ENCODE measurements at places on chromosomes 12 and 14.

GRCh38 chr12:102702447-102703114 is 214.5 kb downstream of the PAH start:
- DNase-seq: peak; percentile 51

- DNase-seq: no peak
Measured at GRCh38 chr14:93085911-93086310, 29.8 kb downstream of the ITPK1 start.

GRCh38 chr14:81261176-81261575 is 40.4 kb upstream of the GTF2A1 start:
- no peak for DNase-seq

DNA sequence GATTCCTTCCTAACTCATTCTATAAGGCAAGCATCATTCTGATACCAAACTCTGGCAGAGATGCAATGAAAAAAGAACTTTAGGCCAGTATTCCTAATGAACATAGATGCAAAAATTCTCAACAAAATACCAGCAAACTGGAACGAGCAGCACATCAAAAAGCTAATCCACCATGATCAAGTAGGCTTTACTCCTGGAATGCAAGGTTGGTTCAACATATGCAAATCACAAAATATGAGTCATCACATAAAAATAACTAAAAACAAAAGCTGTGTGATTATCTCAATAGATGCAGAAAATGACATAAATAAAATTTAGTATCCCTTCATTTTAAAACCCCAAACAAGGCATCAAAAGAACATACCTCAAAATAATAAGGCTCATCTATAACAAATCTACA is 98.9 kb downstream of the ACSS3 start:
- DNase-seq: no peak

- DNase-seq: no peak
Measured at GRCh38 chr14:32403688-32404087, 74.6 kb downstream of the AKAP6 start.

DNA sequence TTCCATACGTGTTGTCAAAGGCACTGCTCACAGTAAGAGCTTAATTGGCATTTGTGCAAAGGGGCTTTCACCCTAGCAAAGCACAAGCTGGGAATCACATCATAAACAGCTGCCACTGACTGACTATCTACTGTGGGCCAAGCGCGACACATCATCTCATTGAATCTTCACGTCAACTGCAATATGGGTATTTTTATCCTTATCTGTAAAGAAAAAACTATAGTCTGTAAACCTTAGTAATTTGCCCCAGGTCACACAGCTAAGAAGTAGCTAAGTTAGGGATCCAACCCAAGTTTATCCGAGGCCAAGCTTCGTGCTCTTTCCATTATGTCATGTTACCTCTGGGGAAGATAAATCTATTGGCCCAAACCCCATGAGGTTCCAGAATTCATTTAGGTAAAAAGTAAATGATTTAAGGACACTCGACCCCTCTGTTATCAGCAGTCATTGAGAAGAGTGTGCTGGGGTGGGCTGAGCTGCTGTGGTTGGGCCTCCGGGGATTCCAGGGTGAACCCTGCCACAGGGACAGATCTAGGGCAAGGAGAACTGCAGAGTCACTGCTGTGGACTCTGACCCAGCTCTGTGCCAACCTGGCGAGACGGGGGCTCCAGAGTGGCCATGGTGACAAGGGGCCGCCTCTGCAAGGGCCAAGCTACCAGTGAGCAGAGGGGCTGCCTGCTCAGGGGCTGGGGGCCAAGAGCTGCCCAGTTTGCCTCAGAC is 27.6 kb downstream of the NCKAP5L start:
- DNase-seq: no peak

GRCh38 chr12:47885566-47885965 is 19.2 kb downstream of the VDR start:
- no peak for DNase-seq

DNA sequence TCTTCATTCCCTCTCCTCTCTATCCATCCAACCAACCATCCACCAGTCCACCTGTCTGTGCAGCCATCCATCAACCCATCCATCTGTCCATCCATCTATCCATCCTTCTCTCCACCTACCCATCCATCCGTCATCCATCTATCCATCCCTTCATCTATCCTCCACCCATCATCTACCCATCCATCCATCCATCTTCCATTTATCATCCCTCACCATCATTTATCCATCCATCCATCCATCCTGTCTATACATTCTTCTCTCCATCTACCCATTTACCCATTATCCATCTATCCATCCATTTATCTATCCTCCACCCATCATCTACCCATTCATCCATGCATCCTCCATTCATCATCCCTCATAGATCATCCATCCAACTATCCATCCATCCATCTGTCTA is 24.4 kb downstream of the AACS start:
- DNase-seq: no peak

DNA sequence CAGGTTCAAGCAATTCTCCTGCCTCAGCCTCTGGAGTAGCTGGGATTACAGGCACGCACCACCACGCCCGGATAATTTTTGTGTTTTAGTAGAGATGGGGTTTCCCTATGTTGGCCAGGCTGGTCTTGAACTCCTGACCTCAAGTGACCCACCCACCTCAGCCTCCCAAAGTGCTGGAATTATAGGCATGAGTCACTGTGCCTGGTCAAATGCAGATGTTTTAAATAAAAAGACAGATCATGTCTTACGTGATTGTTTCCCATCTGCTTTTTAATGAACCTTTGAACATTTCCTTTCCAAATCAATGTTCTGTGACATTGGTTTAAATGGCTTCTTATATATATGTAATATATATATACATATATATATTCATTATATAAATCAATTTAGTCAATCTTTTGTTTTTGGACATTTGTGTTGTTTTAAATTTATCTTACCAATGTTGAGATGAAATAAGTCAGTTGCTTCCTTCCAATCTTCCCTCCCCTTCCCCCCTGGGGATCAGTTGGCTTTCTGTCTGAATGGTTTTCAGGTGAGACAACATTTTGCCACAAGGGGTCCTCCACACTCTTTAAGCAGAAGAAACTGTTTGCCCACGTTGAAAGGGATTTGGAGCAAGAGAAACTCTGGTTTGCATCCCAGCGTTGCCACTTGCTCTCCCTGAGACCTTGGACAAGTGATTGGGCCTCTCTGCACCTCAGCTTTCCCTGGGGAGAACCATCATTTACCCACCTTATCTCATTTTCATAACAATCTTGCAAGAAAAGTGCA is 47.6 kb upstream of the RBM19 start:
- peak; percentile 16 for DNase-seq

DNA sequence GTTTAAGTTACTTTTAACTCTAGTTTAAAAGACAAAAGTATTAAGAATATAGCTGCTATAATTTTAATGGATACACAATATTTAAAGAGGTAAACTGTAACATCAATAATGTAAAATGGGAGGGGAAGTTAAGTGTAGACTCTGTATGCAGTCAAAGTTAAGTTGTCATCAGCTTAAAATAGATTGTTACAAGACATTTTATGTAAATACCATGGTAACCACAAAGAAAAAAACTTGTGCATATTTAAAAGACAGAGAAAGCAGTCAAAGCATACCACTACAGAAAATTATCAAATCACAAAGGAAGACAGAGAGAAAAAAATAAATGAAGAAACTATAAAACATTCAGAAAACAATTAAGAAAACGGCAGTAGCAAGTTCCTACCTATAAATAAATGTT is 73.3 kb downstream of the CEP128 start:
- no peak for DNase-seq

DNA sequence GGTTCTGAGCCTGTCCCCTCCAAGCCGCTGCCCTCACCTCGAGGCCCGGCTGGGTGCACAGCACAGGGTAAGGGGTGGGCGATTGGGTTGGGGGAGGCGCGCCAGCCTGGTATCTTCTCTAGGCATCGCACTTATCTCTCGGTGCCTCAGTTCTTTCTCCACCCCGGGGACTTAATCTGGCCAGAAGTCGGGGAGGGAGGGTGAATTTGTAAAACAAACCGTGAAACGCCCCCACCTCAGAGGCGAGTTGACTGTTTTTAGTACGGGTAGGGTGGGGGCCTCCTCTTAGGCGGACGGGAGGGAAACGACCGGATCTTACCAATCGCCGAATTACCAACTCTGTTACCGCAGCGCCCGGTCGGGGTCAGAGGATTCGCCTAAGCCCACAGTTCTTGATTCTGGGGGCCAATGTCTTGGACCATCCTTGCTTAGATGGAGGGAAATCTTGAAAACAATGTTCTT is 1.4 kb upstream of the TBX3 start:
- DNase-seq: no peak

DNA sequence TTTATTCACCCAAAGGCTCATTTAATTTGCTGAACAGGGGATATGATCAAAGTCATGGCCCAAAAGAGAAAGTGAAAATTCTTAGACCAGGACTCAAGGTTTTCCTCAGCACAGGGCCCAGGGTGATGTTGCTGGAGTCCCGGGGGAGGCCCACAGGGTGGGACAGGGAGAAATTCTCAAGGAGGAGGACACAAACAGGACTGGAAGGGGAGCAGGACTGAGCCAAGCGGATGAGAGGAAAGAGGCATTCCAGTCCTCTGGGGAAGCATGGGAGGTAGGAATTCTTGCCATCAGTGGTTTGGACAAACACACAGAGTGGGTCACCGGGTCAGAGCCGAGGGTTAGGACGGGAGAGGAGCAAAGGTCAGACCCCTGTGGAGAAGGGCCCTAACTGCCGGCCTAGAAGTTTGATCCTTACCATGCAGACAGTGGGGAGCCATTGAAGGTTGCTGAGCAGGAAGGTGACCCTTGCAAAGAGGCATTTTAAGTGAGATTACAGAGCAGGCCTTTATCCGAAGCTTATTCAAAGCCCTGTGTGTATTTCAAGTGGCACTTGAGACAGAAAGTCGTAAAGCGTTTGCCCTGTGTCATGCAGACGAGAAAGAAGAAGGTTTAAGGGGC is 68.4 kb upstream of the PTGR2 start:
- DNase-seq: no peak

GRCh38 chr12:112117685-112118084 is 7.7 kb upstream of the TRAFD1 start:
- no peak for DNase-seq

GRCh38 chr14:43204816-43205215 is 1302.3 kb downstream of the FSCB start:
- DNase-seq: no peak

GRCh38 chr12:23559268-23559753 is 390.2 kb downstream of the SOX5 start:
- DNase-seq: no peak

DNA sequence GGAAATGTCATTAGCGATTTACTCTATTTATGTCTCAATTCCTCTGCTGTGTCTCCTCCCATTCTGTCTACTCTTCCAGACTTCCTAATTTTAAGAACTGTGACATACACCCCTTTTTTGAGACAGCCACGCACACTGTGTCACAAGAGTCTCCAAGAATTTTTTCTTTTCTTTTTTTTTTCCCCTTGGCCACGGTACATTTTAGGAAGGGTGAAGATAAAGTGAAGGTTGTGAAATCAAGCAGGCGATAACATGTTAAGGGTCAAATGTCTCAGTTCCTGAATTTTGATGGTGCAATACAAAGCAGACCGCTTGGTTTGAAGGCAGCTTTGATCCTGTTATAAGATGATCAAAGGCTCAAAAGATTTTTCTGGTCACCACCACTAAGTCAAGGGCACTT is 4.3 kb downstream of the OLR1 start:
- no peak for DNase-seq

DNA sequence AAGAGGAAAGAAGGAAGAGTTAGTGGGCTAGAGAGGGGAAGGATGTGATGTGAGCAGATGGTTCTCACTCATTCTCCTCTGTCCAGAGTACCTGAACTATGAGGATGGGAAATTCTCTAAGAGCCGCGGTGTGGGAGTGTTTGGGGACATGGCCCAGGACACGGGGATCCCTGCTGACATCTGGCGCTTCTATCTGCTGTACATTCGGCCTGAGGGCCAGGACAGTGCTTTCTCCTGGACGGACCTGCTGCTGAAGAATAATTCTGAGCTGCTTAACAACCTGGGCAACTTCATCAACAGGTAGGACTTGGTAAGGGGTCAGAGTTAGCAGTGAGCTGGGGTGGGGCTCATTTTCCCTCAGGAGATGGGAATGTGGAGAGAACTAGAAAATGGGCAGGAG is 7.6 kb downstream of the DDIT3 start:
- DNase-seq: no peak

GRCh38 chr14:54211551-54212308 is 185.1 kb upstream of the CDKN3 start:
- peak; percentile 60 for DNase-seq

DNA sequence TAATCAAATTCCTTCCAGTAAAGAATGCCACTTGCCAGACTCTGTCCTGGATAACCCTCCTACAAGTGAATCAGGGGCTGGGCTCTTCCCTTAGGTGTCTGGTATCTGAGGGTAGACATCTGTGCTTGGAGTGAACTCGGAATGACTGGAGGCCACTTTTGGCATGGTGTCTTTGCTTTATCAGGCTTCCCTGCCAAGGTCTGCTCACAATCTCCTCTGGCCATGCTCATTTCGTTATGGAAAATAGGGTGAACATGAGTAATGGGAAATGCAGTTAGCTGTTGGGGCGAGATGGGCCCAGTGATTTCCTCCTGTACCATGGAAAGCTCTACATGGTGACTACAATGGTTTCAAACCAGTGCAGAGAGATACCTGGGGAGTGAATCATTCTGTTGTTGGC is 212.9 kb downstream of the NRXN3 start:
- DNase-seq: no peak

DNA sequence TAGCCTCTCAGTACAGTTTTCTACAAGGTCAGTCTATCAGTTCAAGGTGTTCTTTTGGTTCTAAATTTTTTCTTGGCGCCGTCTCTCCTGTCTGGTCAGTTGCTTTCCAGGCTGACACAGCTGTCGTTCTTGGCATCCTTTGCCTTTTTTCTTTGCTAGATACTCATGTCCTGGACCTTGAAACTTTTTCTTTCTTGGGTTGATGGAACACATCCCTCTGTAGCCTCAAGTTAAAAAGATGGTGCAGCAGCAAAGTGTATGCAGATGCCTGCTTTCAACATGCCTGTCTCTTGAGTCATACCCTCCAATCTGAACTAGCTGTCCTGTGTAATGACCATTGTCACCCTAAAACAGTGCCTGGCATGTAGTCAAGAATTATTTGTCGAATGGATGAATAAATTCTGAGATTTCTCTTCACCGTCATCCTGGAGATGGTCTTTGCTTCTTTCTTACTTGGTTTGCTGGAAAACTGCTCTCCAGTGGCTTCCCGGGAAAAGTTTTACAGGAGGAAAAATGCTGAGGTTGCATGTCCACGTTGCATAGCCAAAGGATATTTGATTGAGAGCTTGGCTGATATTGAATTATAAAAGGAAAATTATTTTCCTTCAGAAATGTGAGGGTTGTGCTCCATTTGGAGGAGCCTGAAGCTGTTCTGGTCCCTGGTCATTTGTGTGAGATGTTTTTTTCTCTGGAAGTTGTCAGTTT is 4.6 kb downstream of the NYNRIN start:
- DNase-seq: no peak

- DNase-seq: no peak
Measured at GRCh38 chr12:109870648-109871047, 9.7 kb downstream of the GLTP start.

DNA sequence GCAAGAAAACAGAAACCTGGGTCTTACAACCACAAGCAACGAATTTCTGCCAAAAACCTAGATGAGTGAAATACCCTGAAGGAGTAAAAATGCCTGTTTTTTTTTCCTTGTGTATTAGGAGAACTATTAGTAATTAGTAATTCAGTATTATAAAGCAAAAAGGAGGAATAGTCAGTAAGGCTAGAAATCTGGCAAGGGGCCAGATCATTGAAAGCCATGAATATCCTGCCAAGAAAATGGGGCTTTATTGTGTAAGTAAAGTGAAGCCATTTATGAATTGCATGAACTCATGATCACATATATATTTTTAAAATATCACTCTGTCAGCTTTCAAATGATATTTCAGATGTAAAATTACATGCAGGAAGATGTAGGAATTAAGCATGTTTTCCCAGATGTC is 57.9 kb downstream of the TXNDC16 start:
- no peak for DNase-seq

GRCh38 chr14:99263564-99264330 is 8.2 kb downstream of the BCL11B start:
- no peak for DNase-seq
